Ecto neural progenitor cell (in vitro differentiated cells): ENCODE measurements at places on chromosomes 3 and 15.
A peak's percentile ranks its signal among the peaks of the same experiment; 100 is the strongest.

DNA sequence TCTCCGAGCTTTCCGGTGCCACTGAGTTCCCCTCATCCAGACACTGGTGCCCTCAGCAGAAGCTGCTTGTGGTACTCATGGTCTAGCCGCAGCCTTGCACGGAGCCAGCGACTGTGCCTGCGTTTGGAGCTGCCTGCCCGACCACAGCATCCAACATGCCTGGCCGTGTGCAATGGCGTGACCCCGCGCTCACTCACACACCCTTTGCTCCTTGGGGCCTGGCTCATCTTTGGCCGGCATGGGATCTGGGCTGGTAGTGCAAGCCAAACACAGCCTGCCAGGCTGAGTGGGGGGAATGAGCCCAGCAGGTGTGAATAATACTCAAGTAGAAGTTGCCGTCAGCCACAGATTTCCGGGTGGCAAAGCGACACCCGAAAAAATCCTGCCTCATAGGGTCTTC, 1178.7 kb upstream of the GBE1 start:
- DNase-seq = no peak

GRCh38 chr15:29700296-29700695, 122.0 kb downstream of the TJP1 start:
- DNase-seq = no peak

DNA sequence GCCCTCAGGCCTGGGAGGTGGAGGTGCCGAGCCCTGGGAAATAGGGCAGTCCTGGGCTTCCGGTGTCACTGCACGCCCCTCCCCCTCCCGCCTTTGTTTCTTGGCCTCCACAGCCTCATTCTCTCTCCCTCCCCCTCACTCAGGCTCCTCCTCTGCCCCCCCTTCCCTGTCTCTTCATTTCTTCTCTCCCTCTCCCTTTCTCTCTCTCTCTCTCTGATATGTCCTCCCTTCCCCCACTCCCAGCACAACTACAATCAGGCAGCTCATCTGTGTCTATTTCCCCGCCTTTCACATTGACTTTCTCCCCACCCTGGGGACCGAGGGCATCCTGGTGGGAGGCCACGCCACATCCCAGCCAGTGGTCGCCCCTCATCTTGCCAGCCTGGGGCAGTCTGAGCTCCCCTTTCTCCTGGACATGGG, 40.2 kb downstream of the IDH2 start:
- peak; percentile 67 for DNase-seq

- no peak for DNase-seq
Observed at GRCh38 chr3:170753421-170754310, 116.3 kb downstream of the RPL22L1 start.

DNA sequence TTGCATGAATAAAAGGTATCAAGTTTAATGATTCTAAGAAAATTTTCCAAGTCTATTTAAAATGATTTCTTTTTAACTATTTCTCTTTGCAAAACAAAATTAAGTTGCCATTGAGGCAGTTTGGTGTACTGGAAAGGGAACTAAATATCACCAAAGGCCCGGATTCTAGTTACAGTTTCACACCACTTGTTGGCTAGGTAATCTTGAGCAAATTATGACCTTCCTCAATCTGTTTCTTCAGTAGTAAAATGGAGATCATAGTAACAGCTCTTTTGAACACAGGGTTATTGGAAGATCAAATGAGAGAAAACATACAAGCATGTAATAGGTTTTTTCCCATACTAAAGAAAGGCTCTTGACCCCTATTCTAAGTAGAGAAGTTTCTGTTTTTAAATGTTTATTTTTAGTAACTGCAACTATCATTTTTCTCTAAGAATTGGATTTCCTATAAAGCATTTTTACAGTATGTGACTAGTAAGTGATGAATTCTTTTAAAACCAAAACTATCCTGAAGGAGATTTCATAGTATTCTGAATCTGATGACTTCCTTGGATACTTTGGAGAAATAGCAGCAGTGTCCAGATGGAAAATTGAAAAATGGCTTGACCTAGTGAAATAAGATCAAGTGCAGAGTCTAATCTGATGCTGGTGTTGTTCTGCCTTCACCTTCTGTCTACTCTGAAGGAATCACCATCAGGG, 15.7 kb downstream of the SCAANT1 start:
- no peak for DNase-seq
